ENCODE measurements at places on chromosomes 11 and 22.

GRCh38 chr11:22677153-22677903, 10.9 kb downstream of the GAS2 start:
- no peak for DNase-seq

DNA sequence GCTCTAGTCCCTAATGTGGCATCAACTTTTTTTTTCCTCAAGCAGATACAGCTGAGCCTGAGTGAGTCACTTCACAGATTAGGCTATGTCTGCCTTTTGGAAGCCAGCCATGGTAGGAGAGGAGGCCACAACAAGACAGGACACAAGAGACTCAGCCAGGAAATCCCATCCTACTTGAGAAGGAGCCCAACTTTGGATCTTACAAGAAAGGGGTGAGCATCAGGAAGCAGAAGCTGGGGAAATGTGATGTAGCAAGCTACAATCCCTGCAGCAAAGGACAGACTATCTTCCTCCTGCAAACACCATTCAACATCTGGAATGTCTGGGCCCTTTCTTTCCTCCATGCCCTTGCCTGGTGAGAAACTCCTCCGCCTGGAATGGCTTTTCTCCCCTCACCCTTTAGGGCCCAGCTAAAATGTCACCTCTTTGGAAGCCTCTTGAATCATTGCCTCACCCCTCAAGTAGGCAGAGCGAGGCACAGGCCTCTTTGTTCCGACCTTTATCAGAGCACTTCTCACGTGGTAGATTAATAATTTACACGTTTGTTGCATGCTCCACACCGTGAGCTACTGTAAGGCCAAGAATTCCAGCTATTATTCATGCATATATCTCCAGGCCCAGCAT, 156.4 kb upstream of the PITPNB start:
- no peak for DNase-seq

- no peak for DNase-seq
Measured at GRCh38 chr22:42808521-42808920, 48.6 kb downstream of the ARFGAP3 start.

- no peak for DNase-seq
Measured at GRCh38 chr11:64908766-64909165, 8.2 kb downstream of the ATG2A start.

- DNase-seq = no peak
Measured at GRCh38 chr11:35237860-35238715, 99.1 kb downstream of the CD44 start.

DNA sequence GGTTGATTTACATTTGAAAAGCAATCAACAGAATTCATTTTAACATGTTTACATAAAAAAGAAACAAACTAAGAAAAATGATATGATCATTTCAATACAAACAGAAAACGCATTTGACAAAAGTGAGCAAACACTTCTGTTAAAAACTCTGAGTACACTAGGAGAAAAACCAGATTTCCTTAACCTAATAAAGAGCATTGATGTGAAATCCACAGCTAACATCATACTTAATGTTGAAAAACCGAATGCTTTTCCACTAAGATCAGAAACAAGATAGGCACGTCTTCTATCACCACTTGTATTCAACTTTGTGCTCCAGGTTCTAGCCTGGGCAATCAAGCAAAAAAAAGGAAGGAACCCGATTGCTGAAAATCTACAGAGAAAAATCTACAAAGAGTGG, 227.6 kb downstream of the SBF2 start:
- no peak for DNase-seq

DNA sequence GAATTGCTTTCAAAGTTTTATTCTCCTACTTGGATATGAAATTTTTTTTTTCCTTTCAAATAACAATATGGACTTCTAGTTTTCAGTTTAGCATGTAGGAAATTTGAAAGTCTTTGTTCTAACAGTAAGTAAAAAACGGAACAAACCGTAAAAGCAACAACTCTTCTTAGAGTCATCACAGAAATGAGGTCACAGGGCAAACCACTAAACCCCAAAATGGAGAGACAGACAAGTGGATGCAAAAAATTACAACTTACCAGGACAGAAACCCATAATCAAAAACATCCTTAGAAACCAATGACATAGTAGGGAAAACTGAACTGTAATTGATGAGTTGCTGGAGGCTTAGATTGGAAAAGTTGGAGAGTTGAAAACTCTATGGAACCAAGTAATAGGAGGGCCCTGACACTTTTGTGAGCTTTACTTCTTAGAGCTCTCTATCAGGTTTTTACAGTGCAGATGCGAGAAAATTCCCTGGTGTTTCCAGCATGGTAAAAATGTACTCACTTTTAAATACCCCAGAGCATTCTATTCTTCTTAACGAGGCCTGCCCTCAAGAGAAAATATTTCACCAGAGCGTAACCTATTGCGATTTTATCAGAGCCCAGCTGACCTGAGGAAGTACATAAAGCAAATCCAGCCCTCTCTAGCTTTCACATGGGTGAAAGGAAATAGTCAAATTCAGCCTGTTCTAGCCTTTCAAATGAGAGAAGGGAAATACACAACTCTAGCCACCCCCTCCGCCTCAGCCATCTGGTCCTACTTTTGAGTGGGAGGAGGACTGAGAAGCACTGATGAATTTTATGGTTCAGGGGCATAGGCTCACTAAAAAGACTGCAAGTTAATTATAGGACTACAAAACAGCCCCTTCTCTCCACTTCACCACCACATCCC, 39.1 kb downstream of the CASP12 start:
- no peak for DNase-seq

DNA sequence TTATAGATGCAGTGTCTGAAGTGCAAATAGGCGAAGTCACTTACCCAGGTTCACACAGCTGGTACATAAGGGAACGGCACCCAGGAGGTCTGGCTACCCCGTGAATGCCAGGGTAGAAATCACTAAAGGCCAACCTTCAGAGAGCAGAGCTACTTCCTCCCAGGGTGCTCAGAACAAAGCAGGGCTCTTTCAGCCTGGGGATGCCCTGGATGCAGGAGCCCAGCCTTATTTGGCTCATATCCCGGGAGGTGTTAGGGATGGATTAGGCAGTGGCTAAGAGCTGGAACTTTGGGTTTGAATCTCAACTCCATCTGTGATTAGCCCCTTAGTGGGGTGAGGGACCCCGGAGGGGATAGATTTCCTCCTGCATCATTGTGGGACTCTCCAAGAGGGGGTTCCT, 33.1 kb upstream of the ASPHD2 start:
- no peak for DNase-seq

DNA sequence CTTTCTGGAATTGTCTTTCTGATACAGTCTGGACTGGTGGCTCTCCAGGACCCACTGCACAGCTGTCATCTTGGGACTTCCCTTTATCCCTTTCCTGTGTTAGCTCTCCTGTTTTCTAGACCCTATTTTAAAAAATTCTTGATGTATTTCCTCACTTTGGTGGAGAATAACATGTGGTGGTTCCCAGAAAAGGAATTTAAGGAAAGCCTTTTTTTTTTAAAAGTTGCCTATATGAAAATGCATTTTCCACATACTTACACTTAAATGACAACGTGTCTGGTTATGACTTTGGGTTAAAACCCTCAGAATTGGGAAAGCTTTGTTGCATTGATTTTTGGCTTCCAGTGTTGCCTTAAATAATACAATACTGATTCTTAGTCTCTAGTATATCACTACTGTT, 400.7 kb downstream of the TMEM135 start:
- no peak for DNase-seq

GRCh38 chr11:31844351-31844750, 33.2 kb upstream of the PAX6 start:
- DNase-seq = no peak

DNA sequence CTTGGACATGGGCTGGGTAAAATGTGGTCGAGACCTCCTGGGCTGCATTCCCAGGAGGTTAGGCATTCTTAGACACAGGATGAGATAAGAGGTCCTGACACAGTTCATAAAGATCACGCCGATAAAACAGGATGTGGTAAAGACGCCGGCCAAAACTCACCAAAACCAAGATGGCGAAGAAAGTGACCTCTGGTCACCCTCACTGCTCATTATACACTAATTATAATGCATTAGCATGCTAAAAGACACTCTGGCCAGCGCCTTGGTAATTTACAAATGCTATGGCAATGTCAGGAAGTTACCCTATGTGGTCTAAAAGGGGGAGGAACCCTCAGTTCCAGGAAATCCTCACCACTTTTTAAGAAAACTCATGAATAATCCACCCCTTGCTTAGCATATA, 983.3 kb downstream of the OPCML start:
- DNase-seq = no peak

- DNase-seq = no peak
Measured at GRCh38 chr11:98358551-98358950, 662.2 kb upstream of the CNTN5 start.

All from stimulated activated CD8-positive, alpha-beta memory T cell treated with anti-CD3 and anti-CD28 coated beads, Interleukin-4, amount 100 ng/mL, for 1 hour (primary cell).